ENCODE measurements at places on chromosomes 3 and 15.

- no peak for DNase-seq
Observed at GRCh38 chr15:28876131-28876844, 9.5 kb upstream of the APBA2 start.

GRCh38 chr15:57259568-57260040 is 116.7 kb upstream of the CGNL1 start:
- peak; percentile 79 for DNase-seq

DNA sequence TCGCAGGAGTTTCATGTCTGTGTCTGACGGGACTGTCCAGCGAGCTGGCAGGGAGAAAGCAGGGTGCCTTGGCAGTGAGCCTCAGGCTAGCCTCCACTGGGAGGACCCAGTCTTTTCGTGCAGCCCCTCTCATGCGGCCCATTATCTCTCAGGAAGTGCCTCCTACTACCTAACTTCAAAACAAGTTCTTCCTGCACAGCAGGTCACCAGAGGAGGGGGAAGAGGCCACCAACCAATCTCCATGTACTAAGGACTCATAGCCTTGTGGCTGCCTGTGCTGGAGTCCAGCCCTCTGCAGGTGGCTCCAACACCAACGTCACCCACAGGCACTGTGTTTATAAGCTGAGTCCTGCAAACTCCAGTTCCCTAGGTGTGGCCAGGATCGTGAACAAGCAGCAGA is 4.8 kb downstream of the VIPR1 start:
- no peak for DNase-seq

GRCh38 chr15:79086814-79087213 is 3.8 kb downstream of the RASGRF1 start:
- no peak for DNase-seq

DNA sequence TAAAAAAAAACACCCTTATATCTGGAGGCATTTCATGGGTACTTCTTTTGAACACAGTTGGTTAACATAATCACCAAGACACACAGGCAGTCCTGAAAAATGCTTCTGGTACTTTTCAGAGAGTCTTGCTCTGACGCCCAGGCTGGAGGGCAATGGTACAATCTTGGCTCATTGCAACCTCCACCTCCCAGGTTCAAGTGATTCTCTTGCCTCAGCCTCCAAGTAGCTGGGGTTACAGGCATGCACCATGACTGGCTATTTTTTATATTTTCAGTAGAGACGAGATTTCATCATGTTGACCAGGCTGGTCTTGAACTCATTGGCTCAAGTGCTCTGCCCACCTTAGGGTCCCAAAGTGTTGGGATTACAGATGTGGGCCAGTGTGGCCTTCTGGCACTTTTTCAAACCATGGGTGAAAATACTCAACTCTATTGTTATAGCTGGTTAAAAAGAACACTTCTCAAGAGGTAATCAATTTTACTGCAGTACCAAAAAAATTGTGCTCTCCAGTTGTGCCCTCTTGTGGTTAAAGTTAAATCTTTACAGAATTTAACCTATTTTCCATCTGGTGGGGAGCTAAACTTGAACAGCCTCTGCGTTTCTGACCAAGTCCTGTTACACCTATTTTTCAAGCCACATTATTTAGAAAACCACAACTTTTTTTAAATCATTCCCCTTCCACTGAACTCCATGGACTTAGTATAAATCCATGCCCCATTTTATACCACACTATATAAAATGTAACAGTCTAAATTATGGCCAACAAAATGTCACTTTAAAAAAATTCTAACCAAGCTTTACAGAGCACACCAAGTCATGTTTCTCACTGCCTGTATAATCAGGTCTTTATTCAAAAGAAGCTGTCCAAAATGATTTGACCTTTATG is 1.2 kb upstream of the SNAPC5 start:
- no peak for DNase-seq

- peak; percentile 44 for DNase-seq
Observed at GRCh38 chr15:44427756-44428724, 611 bp downstream of the CTDSPL2 start.

- peak; percentile 15 for DNase-seq
Observed at GRCh38 chr3:164604687-164605086, 473.6 kb downstream of the SI start.

DNA sequence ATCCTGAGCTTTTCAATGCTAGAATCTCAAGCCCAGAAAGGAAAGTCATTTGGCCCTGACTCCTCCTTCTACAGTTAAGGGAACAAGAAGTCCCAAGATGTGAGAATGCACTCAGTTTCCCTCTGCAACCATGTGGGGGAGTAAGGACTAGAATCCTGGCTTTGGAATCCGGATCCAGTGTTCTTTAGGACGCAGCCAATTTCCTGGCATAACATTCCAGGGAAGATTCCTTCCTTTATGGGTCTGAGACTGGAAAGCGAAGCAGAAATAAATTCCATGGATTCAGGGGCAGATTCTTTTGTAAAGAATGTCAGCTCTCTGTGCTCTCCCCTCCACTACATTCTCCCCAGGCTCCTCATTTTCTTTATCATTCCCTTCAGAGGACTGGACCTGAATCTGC is 151.8 kb upstream of the SOX14 start:
- DNase-seq, result no peak

- no peak for DNase-seq
Observed at GRCh38 chr3:143288944-143289343, 169.4 kb downstream of the CHST2 start.

DNA sequence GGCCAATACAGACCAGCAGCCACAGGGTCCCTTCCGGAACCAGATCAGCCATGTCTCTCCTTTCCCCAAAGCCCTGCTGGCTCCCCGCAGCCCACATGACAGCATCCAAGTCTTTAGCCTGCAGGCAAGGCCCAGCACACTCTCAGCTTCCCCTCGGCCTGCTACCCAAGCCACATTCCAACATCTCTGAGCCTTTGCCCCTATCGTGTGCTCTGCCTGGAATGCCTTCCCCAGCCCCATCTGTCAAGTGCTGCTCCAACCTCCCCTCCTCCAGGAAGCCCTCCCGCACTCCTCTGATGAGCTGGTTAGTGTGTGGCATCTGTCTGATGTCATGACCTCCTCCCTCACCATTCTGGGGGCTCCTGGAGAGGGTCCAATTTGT is 8.5 kb downstream of the PLXND1 start:
- no peak for DNase-seq

DNA sequence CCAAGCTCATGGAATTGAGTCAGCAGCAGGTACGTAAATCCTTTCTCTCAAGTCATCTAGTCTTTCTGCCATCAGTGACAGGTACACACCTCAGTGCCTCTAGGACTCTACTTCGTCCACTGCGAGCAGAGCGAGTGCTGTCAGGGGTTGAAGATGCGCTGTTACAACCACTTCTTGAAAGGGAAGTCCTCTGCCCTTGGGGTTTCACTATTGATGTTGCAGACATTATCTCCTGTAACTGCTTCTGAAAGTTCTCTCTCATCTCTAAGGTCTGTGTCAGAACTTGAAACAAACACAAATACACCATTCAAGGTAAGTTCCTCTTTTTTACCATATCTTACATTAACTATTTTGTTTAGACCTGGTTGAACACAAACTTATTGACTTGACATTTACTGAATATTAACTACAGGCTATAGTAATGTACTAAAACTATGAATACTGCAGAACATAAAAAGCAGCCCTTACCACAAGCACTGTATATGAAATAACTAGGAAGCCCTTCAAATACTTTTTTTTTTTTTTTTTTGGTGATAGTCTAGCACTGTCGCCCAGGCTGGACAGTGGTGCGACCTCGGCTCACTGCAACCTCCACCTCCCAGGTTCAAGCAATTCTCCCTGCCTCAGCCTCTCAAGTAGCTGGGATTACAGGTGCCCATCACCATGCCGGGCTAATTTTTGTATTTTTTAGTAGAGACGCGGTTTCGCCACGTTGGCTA is 41.5 kb downstream of the TOPBP1 start:
- DNase-seq, result no peak

- DNase-seq, result no peak
Observed at GRCh38 chr3:44981751-44982150, 5.7 kb downstream of the EXOSC7 start.

DNA sequence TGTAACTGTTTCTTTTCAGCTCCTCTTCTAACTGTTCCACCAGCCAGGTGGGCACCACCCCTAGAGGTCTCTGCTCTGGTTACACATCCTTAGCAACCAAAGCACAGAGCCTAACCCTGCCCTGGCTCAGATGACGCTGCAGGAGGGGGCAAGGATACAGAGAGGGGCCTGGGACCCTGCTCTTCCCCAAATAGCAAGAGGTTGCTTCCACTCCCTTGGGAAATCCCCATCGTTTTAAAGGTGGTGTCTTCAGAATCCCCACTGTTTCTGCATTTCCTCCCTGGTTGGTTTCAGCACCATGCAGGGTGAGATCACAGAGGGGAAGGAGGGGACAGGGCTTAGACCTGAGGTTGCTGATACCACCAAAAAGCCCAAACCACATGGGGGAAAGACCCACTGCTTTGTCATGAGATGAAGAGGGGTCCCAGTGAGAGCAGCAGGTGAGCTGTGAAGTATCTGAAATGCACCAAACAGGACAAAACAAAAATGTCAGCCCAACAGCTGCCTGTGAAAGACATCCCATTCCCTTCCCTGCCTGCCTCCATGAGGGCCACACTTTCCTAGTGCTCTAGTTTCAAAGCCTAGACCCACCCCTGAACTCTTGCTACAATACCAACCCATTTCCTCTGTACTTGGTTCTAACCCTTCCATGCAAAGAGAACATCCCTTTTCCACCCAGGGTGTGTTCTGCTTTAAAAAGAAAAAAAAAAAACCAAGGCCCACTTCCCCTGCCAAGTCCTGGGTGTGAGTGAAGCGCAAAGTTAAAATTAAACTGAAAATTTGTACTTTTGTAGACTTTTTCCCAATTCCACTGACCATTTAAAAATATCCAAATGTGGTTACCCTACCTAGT is 29.0 kb downstream of the ANP32A start:
- no peak for DNase-seq

- no peak for DNase-seq
Observed at GRCh38 chr15:41937568-41937923, 34.8 kb downstream of the EHD4 start.

DNA sequence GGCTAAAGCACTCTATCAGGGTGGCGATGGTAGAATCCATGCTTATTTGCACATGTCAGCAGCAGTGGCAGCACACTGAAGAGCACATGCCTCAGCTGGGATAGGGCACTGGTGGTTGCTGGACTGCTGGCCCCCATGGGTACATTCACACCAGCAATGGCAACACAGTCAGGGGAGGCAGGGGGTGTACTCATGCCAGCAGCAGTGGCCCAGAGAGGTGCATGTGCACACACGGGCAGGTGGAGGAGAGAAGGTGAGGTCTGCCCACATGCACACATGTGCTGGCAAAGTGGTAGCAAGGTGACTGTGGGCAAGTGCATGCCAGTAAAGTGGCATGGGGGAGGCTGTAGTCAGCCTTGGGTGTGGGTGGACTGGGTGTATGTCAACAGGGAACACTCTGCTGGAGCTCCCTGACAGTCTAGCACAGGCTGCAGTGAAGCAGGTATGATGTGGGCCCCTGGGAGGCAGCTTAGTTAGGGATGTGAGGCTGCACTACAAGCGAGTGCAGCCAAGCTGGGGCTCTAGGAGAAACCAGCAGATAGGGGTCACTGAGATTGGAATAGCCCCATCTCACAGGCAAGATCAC is 53.9 kb upstream of the NPAP1 start:
- no peak for DNase-seq

DNA sequence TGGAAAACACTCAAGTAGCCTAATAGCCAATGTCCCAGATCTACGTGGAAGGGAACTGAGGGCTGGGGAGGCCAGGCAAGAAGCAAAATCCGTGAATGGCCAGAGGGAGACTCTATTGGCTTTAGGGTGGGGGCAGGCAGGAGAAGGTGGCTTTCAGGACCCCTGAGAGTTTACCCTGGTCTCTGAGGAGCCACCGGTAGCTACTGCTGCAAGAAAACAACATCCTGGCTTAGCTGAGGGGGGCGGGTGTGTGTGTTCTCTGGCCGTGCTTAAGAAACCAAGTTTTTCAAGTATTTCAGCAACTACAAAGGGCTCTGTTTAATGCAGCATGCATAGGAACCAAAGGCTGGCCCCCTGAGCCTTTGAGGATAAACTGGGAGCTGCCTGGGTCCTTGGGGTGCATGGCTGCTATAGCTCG is 47.6 kb upstream of the TRPM1 start:
- DNase-seq, result no peak

DNA sequence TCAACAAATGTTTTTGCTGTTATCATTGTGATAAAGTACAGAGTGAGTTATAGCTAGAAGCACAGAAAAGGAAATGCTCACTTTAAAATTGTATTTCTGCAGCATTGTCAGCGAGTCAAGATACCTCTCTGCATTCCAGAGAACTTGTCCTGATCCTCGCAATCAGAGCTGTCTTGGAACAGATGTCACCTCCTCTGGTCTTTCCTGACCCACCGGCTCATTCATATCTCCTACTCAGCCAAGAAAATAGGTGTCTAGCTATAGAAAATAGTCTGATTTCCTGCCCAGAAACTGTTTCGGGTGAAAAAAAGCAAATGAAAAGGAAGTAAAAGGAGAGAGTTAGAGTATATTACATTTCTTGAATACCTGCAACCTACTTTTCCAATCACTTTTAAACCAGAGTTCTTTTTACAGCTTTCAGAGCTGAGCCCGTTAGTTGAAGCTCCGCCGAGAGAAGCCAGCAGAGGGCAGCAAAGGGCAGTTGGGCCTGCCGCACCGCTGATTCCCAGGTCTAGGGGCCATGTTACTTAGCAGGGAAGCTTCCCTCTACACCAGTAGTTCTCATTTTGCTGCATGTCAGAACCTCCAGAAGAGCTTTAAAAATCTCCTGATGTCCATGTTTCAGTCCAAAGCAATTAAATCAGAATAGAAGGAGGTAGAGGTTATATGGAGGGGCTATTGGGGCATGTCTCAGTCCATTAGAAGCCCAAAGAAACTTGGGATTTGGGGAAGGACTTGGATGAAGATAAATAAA is 185.7 kb upstream of the THRB start:
- DNase-seq, result peak; percentile 68

- no peak for DNase-seq
Observed at GRCh38 chr3:15955968-15956367, 158.2 kb upstream of the ANKRD28 start.

DNA sequence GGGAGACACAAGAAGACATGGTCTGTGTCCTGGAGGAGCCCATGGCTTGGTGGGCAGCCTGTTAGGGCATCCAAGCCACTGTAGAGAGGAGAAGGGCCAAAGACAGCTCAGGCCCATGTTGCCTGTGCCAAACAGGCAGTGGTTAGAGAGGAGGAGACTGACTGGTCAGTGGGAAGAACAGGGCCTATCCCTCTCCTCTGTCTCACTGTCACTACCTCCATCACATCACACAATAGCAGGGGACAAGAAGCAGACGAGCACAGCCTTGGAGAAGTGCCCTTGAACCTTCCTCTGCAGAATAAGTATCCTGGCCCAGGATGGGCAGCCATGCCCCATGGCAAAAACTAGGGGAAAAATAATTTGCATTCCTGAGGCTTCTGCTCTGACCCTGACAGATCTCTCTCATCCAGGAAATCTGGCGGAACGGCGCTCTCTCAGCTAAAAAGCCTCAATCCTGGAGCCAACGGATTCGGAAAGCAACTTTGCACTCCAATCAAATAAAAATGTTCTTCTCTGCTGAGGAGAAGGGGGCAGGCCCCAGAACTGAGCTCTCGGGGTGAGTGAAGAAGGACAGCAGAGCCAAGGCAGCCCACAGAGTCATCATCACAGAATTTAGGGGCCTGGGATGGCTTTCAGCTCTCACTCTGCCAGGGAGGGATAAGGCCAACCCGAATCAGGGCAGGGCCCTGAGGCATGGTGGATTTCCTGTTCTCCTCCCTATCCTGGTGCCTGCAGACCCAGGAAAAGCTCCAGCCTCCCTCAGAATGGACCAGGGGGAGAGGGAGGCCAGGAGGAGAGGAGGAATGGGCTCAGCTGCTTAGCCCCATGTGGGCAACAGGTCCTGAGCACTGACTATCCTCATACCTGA is 1.6 kb downstream of the SHF start:
- DNase-seq, result no peak
